ENCODE measurements at places on chromosomes 6 and 20.

DNA sequence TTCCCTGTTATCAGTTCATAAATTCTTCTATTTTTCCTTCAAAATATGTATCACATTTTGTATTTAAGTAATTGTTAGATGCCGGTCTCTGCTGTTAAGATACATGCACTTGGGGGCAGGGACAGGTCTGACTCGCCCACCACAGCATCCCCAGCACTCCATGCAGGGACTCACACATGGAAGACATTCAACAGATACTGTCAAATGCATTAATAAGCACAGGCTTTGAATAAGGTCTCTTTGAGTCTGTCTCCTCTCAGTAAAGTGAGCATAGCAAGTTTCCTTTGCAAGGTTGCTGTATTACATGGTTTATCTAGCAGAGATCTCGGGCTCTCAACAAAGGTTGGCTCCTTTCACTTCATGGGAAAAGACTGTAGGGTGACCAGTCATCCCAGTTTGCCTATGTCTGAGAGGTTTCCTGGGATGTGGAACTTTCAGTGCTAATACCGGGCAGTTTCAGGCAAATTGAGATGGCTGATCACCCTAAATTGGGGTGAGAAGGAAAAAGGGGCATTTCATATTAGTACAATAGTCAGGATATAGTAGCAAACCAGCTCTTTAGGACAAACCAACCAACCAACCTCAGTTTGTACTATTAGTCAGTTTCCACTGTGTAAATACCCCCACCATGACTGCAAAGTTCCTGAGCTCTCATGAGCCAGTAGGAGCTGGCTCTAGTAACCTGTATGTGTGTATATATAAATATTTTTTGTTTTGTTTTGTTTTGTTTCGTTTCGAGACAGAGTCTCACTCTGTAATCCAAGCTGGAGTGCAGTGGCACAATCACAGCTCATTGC lies 15.0 kb downstream of the JPH2 start:
- DNase-seq: no peak

GRCh38 chr6:25351485-25351884 lies 72.3 kb downstream of the CARMIL1 start:
- no peak for DNase-seq

- no peak for DNase-seq
These were observed 160.8 kb downstream of the UBE3D start for GRCh38 chr6:82904860-82905259.

DNA sequence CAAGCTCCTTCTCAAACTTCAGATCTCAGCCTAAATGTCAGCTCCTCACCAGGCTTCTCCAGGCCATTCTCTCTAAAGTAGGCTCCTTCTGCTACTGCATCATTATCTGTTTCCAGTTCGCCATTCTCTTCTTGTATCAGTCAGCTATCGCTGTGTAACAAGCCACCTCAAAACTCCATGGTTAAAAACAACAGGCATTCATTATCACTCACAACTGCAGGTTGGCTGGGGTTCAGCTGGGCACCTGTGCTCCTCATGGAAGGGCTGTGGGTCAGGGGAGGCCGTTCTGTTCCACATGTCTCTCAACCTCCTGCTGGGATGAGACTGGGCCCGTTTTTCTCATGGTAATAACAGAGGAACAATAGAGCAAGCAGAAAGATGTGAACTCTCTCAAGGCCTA lies 28.7 kb downstream of the PRND start:
- no peak for DNase-seq

DNA sequence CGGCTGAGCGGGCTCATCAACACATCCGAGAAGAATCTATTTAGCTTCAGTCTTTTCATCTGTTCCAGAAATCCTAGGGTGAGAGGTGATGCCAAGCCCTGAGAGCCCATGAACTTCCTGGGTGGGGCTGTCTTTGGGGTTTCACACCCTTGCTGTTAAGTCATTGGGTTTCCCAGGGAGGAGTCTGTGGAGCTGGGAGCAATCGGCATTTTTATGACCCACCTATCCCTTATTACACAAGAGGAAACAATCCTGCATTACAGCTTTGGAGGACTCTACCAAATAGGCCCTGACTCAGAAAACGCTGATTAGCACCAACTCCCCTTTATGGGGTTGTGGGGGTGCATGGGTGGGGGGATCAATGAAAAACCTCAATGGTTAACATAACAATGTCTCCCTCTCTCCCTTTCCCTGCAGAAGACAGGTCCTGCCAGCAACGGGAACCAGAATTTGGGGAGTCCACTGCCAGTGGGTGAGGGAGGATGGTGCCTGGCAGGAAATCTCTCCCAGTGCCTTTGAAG lies 46.3 kb downstream of the EZR start:
- DNase-seq: peak; percentile 85

- no peak for DNase-seq
These were observed 17.4 kb downstream of the HSPA12B start for GRCh38 chr20:3749689-3750531.

DNA sequence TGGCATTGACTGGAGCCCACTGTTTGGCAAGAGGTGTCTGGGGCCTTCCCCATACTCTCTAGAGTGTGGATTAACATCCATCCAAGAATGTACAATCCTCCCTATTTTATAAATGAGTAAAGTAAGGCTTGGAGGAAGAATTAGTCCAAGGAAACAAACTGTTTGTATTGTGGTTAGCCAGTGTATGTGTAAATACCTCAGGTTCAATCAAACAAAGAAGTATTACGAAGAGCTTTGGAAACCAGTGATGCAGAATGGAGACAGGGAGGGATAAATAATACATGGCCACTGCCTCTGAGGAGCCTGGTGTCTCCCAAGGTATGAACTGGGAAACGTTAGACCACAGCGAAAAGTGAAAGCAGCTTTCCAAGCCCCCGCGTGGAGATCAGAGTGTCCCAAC lies 226.6 kb upstream of the RIN2 start:
- DNase-seq: no peak

DNA sequence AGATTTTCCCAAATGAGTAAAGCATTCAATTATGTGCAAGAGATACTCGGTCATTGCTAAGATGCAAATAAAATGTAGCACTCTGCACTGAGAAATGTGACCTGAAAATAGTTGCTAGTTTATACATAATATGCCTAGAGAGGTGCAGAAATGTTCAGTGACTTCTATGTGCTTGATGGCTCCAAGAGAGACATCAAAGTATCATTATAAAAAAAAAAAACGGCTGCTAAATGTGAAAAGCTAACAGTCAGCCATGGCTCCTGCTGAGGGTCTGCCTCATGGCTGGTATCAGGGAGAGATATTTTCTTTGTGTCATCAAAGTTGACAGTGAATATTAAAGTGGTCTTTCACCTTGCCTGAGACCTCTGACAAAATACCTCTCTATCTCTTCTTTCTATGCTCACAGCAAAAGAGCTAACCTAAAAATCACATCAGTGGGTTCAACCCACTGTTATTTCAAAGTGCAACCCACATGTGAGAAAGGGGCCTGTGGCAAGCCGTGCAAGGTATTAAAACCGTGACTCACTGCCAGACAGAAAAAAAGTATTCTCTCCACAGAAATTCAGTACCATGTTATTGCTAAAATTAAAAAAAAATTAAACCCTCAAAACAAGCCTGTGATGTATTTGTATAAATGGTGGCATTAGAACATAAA lies 259.0 kb downstream of the HIVEP2 start:
- no peak for DNase-seq

DNA sequence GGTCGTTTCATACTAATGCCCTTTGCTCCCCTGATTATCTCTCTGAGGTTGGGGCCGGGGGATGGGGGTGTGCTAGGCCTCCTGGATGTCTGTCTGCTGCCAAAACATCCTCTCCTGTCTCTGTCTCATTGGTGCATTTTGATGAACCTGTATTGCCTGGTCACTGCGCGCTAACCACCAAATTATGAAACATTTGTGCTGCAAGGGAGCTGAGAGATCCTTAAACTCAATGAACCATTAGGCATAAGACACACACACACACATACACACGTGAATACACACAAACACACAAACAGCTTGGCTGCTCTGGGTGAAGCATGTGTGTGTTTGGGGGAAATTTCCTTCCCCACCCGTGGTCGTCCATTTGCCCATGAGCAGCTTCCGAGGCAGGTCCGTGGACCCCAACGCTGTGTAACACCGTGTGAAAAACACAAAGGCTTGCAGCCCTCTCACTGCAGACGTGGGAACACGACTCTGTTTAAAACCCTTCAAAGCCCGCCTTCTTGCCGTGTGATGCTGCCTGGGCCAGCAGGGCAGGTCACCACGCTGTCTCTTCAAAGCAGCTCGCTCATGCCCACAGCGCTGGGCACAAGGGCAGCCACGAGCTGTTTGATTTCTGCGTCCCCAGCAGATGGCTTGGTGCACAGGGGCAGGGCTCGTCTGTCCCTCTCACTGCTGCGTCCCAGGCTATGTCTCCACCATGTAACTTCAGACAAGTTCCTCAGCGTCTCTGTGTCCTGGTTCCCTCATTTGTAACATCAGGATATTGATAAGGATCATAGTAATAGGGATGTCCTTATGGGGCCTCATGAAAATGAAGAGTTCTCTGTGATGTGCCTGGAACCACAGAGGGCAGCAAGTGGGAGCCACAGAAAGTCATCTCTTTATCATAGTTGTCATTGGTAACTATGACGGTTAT lies 96.8 kb downstream of the CDH26 start:
- no peak for DNase-seq

DNA sequence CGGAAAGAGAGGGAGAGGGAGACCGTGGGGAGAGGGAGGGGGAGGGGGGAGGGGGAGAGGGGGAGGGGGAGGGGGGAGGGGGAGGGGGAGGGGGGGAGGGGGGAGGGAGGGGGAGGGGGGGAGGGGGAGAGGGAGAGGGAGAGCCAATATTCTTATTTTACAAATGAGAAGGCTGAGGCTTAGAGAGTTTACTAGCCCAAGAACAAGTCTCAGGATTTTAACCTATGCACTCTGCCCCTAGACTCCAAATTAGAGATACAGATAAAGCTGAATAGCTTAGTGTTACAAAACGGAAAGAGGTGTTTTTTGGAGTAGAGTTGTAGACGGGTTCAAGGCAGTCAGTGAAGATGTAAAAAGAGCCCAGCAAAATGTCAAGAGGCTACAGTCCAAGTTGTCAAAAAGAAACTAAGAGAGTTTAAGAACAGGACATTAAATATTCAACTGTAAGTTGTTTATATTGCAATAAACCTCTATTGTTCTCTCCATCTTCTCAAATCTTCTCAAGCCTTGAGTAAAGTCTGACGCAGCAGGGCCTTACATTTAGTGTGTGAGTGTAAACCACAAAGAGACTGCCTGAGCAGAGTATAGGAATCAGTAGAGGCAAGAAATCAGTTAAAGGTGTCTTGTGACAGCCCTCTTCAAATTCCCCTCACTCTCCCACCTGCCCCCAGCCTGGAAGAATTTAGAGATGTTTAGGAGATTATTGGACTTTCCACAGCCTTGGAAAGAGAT lies 34.9 kb upstream of the AKIRIN2 start:
- DNase-seq: no peak

All from transverse colon (tissue), 4 donors.